SW480 (cell line): ENCODE measurements at places on chromosomes 3 and 15.

- DNase-seq = no peak
These were observed 76.9 kb downstream of the ETFA start for GRCh38 chr15:76234337-76234889.

GRCh38 chr3:168476360-168476980 lies 380.7 kb upstream of the GOLIM4 start:
- no peak for DNase-seq

GRCh38 chr15:41546851-41547786 lies 3.1 kb upstream of the RPAP1 start:
- DNase-seq = peak; percentile 74

DNA sequence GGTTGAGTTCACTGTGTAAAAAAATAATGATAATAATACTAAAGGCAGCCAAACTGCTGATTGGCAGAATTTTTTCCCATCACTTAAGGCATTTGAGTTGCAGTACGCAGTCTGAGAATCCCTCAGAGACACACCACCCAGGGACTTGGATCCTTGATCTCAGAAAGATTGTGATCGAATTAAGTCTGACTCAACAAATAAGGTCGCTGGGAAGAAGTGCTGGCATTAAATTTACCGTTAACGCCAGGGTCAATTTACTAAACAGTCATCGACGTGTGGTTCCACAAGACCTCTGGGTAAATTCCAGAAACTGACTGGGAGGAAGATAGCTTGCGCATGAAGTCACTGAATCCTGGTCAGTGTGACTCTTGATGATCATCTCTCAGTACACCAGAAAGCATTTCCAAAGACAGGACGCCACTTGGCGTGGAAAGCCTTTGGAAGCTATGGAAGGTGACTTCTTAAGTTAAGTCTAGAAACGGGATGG lies 48.3 kb upstream of the CGNL1 start:
- no peak for DNase-seq

GRCh38 chr15:70111203-70112073 lies 13.7 kb upstream of the TLE3 start:
- peak; percentile 84 for DNase-seq

DNA sequence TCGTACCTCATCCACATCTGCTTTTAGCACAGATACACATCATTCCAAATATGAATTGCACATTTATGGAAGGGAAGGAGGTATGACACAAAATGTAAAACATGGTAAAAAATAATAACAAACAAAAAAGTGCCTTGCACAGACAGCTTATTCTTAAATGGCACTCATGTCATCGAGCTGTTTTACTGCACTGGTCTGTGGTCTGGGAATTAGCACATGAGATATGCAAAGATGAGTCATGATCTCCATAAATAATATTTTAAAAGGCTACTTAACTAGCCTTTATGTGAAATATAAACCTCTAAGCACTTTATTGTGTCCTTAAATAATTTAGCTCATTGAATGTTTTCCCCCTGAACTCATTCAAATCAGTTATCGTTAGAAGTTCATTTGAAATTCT lies 142.2 kb upstream of the ZNF385D start:
- DNase-seq = peak; percentile 15
